GM12864 (cell line): ENCODE measurements at places on chromosomes 11 and 22.

- no peak for DNase-seq
Observed at GRCh38 chr11:356610-357009, 12.7 kb upstream of the B4GALNT4 start.

DNA sequence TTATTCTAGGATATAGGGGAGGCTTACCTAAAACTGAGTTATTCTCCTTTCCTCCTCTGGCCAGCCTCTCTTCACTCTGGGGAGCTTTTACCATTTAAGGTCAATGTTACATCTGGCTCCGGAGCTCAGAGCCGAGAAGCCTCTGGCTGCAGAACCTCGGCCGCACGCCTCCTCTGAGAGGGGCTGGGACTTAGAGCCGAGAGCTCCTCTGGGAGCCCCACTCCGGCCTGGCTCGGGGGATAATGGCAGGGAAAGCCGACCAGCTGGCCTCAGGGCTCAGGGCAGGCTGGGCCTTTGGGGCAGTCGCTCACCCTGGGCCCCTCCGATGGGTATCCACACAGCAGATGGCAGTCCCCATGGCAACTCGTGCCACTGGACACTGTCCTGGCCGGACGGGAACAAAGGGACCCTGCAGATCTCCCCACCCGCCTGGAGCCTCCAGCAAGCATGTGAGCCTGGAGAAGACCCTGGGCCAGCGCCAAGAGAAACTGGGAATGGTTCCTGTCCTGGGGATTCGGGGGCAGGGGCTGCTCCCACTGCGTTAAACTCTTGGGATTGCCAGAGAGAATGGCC lies at the start of gene IRAG1:
Gene IRAG1 (minus strand): TSS at position 247 of the 573 bp plus-strand sequence. CDS start 153 bp downstream, at position 94.
- no peak for DNase-seq

DNA sequence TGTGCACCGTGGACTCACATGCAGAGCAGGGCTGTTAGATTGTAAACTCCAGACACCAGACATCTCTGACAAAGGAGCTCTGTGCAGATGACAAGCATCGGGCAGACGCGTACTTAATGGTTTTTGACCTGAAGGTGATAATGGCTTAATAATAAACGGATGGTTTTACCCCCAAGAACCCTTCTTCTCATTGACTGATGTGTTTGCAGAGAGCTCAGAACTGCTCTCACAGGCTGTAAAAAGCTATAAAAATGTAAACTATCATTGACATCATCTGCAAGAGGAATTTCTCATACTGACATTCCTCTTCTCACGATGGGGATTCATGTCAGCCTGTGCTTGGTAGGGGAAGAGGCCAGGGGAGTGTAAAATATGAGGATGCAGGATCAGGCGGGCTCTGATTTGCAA lies 8.6 kb upstream of the ARHGAP8 start:
- DNase-seq = no peak

- DNase-seq = no peak
Observed at GRCh38 chr22:37669586-37669985, 5.8 kb upstream of the LGALS1 start.

GRCh38 chr22:49893025-49893424 lies 25.2 kb downstream of the ALG12 start:
- DNase-seq = no peak

DNA sequence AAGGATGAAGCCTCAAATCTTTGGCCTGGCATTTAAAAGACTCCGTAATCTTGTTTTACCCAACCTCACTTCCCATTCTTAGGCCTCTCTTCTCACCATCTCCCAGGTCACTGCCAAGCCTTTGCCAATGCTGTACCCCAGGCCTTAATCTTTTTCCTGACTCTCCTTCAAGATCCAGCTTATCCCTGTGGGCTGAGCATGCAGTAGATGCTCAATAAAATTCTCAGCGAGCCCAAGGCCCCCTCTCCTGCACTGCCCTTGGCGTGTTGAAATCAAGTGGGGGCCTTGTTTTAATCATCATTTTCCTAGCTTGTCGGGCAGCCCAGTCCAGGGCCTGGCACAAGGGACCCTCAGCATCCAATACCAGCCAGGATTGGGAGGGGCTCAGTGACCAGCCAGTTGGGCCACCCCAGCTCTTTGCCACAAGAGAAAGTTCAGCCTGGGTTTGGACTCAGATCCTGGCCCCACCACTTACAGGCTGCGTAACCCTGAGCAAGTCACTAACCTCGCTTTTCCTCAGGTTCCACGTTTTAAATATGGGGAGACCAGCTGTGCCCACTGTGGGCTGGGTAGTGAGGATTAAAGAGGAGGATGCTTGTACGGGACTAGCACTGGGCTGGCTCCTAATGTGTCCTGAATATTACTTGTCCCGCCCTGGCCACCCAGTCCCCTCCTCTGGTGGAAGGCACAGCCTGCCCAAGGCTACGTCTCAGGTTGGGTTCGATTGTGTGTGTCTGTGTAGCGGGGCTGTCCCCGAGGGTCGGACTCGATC lies 943 bp upstream of the YWHAH start:
- DNase-seq = no peak

GRCh38 chr11:36453678-36454077 lies 56.4 kb downstream of the TRAF6 start:
- no peak for DNase-seq

DNA sequence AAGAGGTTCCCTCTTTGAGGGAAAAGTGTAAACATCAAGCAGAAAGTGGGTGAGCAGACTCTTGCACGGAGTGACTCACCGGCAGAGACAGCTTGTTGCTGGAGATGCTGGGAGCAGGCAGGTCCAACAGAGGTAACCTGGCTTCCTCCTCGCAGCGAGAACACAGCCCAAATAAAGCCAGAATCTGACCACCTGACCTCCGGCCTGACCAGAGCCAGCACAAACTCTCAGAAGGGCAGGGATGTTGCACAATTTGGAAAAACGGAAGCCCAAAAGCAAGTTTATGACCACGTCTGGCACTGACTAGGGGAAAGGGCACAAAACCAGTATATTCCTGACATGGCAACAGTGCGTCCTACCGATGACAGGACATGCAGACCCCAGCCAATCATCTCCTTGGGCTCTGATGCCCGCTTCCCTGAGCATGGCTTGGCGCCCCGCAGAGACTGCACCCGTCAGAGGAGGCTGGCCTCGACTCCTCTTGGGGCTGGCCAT lies 5.4 kb downstream of the SMCO4 start:
- no peak for DNase-seq

GRCh38 chr11:75351791-75352587 lies 528 bp upstream of the ARRB1 start:
- no peak for DNase-seq
